ENCODE measurements at places on chromosomes 7 and 10. TPM values are rescaled to one million over a fixed set of nuclear protein-coding genes. Genes with fewer than 3 reads are reported as not detected.

Gene ACTR1A
- total RNA-seq = 167 TPM

Gene PMPCB
- total RNA-seq = 59.2 TPM

Gene XRCC2
- total RNA-seq = 1.2 TPM

Gene UNCX
- not detected for total RNA-seq

Gene CCL24
- not detected for total RNA-seq

Gene CPN1
- not detected for total RNA-seq

Gene CHAT
- total RNA-seq = not detected

Gene TYW1B
- total RNA-seq = 1.5 TPM

Gene PARD3
- total RNA-seq = 51.8 TPM

Gene TRIL
- 1.8 TPM for total RNA-seq

Gene BLOC1S2
- 40.3 TPM for total RNA-seq

Gene SLIT1
- 0.07 TPM for total RNA-seq

Gene BICC1
- 124 TPM for total RNA-seq

Gene NPFFR1
- not detected for total RNA-seq

Gene LLCFC1
- total RNA-seq = not detected

Gene SLC16A9
- total RNA-seq = 2.5 TPM

Gene LRRN3
- 7.4 TPM for total RNA-seq

Gene GRID1
- 0.46 TPM for total RNA-seq

Gene PVRIG
- total RNA-seq = not detected

Gene FOXL3
- not detected for total RNA-seq

Gene TEX36
- not detected for total RNA-seq

Gene MACROH2A2
- 4.6 TPM for total RNA-seq

Gene MRPL43
- 51.2 TPM for total RNA-seq

Gene GPR37
- 1.5 TPM for total RNA-seq

Gene FFAR4
- total RNA-seq = not detected

Gene UCN3
- not detected for total RNA-seq

Gene NME8
- total RNA-seq = not detected

Gene CTAGE4
- 0.36 TPM for total RNA-seq

Gene CDCA7L
- 18.6 TPM for total RNA-seq

Gene BAMBI
- 12.2 TPM for total RNA-seq

Gene MCM10
- total RNA-seq = 2.0 TPM

Gene DPYSL4
- 52.0 TPM for total RNA-seq

Gene RNF133
- 0.46 TPM for total RNA-seq

Gene SH2D4B
- total RNA-seq = 0.07 TPM

Gene ZNF92
- 2.5 TPM for total RNA-seq

Gene PODXL
- 1.6 TPM for total RNA-seq
